Activated CD4-positive, alpha-beta T cell treated with anti-CD3 and anti-CD28 coated beads, Interleukin-2, amount 10 ng/mL, durations not matched to agents 7 days and 5 days (primary cell): ENCODE measurements at places on chromosomes 3 and 15. TPM values are rescaled to one million over a fixed set of nuclear protein-coding genes. Genes with fewer than 3 reads are reported as not detected.

SPATA12 gene
- not detected for total RNA-seq

SLC12A1 gene
- total RNA-seq = not detected

C3orf85 gene
- not detected for total RNA-seq

DNA sequence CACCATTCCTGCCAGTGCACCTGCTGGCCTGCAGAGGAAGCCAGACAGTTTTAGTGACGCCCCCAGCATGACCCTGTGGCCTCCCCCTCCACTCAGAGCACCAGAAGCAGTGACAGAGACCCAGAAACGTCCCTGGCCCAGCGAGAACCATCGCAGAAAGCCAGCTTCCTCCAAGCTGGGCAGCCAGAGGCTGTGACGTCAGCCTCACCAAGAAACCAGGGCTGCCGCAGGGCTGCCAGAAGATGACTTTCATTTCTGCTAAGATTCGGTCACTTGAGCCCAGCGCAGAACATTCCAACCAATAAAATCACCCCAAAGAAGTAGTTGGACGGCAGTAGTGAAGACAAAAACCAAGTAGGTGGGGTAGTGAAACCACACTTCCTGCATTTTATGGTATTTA is 29.6 kb upstream of the RPL32 start:
- H3K27ac ChIP-seq = no peak overlapping the region
- H3K4me1 ChIP-seq = peaks cover 14% of the 10 kb centered on the region
- H3K4me3 ChIP-seq = no peak overlapping the region
- no peaks in the 10 kb centered on the region for H3K36me3 ChIP-seq
- no peak for DNase-seq
- peaks cover 25% of the 10 kb centered on the region for H3K27me3 ChIP-seq

CHRNA5 gene
- 4.0 TPM for total RNA-seq

DNA sequence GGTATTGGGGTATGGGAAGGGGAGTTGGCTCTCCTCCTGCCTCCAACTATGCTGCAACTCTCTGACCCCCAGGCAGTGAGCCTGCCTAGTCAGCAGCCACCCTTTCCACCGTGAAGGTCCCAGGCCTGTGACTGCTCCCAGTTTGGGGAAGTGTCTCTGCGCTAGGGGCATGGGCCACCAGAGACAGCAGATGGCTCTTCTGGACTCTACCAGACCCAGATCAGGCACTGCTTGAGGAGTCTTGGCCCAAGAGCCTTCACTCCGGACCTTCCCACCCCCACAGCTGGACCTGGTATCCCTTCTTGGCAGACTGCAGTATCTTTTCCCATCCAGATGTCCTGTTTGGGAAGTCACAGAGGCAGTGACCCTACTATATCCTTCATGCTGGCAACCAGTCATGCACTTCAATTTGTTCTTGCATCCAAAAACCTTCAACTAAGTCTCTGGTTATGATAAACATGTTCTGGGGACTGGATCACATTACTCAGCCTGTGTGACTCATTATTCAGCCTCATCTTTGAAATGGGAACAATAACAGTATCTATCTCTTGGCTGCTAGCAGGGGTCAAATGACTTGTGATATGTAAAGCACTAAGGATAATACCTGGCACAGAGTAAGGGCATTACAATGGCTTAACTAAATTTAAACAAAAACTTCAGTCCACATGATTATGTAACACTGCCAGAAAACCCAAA is 62.7 kb downstream of the POMGNT2 start:
- H3K4me3 ChIP-seq = no peak overlapping the region
- H3K36me3 ChIP-seq = no peaks in the 10 kb centered on the region
- no peak for DNase-seq

DNA sequence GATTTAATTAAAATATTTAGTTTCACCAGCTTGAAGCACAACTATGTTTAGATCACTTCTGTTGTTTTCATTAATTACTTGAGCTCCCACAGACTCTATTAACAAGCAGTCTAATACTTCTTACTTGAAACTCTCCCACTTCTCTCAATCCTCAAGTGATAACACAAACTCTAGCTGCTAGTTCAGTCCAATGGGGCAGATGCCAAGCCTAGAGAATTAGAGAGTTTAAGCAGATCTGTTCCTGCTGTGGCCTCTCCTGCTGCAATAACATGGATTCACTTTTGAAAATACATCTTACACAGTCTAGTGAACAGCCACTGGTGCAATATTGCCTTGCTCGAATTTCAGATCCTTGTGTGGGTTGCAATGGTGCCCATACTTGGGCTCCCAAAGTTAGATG is 566.4 kb upstream of the SGO1 start:
- no peaks in the 10 kb centered on the region for H3K27me3 ChIP-seq
- H3K4me1 ChIP-seq = no peaks in the 10 kb centered on the region
- H3K27ac ChIP-seq = no peak overlapping the region
- H3K4me3 ChIP-seq = no peak overlapping the region

ZNF660 gene
- not detected for total RNA-seq

- H3K4me1 ChIP-seq = no peaks in the 10 kb centered on the region
- no peak for DNase-seq
- no peak overlapping the region for H3K27ac ChIP-seq
- peaks cover 3% of the 10 kb centered on the region for H3K27me3 ChIP-seq
Measured at GRCh38 chr3:189720736-189721417, 89.7 kb downstream of the TP63 start.

- H3K27me3 ChIP-seq = peaks cover 51% of the 10 kb centered on the region
- peak overlapping the region; percentile 86 for H3K27ac ChIP-seq
- H3K4me1 ChIP-seq = peaks cover 20% of the 10 kb centered on the region
Measured at GRCh38 chr3:107430996-107431245, 53.7 kb downstream of the CCDC54 start.

CD86 gene
- 1.9 TPM for total RNA-seq
